ENCODE measurements at places on chromosomes 6 and 20. TPM values are rescaled to one million over a fixed set of nuclear protein-coding genes. Genes with fewer than 3 reads are reported as not detected.

The BLOC1S5 gene
- 31.2 TPM for total RNA-seq

The GRIK2 gene
- not detected for total RNA-seq

The SLC23A2 gene
- total RNA-seq: 8.9 TPM

The ULBP1 gene
- not detected for total RNA-seq

The RAB32 gene
- 3.5 TPM for total RNA-seq

The TAGAP gene
- total RNA-seq: 2.9 TPM

The SIRPD gene
- not detected for total RNA-seq

The PAK5 gene
- under 0.01 TPM for total RNA-seq

The PRSS35 gene
- not detected for total RNA-seq

The RIPPLY2 gene
- total RNA-seq: not detected

The TREM2 gene
- not detected for total RNA-seq

The CST7 gene
- 4.5 TPM for total RNA-seq

The KCNQ2 gene
- not detected for total RNA-seq

The PCK1 gene
- 311 TPM for total RNA-seq

The MEI4 gene
- not detected for total RNA-seq

Data from stomach (tissue), 19 donors.